ENCODE measurements at places on chromosomes 5 and 9.

- no peak for DNase-seq
Observed at GRCh38 chr9:78938821-78939220, 632.9 kb upstream of the TLE4 start.

GRCh38 chr5:757931-758697 lies 26.4 kb downstream of the ZDHHC11B start:
- DNase-seq: no peak

- no peak for DNase-seq
Observed at GRCh38 chr5:3595006-3595961, at the start of gene IRX1. Gene IRX1, plus strand, starts transcription at chr5:3595832. Its CDS starts 274 bp downstream, at chr5:3596106.

GRCh38 chr9:2231829-2232228 lies 216.7 kb downstream of the SMARCA2 start:
- DNase-seq: no peak

DNA sequence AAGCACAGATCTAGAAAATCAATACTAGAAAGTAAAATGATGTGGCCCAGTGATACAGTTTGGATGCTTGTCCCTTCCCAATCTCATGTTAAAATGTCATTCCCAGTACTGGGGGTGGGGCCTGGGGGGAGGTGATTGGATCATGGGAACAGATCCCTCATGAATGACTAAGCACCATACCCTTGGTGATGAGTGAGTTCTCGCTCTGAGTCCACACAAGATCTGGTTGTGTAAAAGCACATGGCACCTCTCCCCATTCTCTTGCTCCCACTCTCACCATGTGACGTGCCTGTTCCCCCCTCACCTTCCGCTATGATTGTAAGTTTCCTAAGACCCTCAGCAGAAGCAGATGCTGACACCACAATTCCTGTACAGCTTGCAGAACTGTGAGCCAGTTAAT lies 234.2 kb upstream of the CDH6 start:
- no peak for DNase-seq

DNA sequence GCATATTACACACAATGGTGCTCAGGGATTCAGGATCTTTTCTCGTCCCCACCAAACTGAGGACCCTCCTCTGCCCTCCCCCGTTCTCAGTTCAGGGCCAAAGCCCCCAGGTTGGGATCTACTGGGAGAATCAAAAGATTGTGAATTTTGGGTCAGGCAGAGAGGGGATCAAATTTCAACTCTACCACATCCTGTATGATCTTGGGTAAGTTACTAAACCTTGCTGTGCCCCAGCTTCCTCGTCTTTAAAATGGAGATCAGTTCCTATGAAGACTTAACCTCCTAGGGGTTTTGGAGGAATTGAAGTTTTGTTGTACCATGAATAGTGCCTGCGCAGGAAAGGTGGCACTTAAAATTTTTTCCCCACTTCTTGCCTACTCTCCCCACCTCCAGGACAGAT lies 62.4 kb downstream of the RAI14 start:
- DNase-seq: no peak

GRCh38 chr9:27442464-27442863 lies 81.6 kb upstream of the IFNK start:
- no peak for DNase-seq

DNA sequence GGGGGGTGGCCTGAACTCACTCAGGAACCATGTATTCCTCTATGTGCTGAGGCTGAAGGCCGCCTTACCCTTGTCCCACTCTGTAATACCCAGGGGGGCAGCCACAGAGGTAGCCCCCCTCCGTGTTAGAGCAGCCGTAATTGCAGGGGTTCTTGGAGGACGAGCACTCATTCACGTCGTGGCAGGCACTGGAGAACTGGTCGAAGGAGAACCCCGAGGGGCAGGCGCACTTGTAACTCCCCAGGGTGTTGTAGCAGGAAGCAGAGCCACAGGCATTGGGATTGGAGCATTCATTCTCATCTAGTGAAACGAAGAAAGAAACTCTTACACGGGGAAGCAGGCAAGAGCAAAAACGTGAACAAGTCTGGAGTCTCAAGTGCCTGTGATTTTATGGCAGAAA lies 179.8 kb downstream of the SLC12A2 start:
- no peak for DNase-seq

DNA sequence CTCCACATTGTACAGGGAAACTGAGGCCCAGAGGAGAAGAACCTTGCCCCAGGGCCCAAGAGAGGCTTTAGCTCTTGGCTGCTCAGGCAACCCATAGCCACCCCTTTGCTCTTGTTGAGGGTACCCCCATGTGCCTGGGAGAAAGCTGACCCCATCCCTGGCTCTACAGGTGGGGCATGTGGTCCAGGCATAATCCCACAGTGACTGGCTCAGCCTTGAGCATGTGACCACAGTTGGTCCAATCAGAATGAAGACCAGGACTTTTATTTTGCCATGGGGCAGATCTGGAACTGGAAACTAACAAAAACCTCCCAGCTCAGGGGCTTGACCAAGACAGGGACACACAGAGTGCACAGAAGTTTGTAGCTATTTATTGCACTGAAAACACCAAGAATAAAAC lies 29.3 kb downstream of the SLC6A7 start:
- DNase-seq: no peak

DNA sequence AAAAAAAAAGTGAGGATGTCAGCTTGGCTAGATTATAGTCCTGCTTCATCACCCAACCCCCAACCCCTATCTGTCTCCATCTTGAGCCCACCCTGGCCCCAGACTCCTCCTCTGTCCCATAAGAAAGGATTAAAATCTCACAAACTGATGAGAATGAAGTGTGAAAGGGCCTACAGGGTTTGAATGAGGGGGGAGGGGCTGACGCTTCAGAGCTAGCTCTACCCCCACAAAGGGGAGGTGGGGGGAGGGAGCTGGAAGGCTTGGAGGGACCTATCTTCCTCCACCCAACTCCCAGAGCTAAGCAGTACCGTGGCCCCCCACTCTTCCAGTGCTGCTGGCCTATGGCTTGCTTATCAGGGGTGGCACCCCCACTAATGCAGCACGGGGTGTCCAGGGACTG lies 43.7 kb upstream of the HAND1 start:
- no peak for DNase-seq

DNA sequence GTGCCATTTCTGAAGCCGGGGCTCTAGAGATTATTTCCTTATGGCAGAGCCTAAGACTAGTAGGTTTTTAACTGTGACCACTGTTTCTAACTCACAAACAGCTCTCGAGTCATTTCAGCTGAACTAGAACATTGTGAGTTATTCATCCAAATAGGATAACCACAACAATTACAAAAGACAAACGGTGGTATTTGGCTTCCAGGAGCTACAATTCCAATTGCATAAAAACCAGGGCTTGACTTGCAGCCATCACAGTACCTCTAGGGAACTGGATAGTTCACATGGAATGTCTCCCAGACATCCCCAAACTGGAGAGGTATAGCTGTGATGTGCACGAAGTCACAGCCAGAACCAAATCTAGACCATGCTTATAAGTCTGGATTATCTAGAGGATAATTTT lies 224.8 kb downstream of the FAM114A2 start:
- no peak for DNase-seq

GRCh38 chr9:88808019-88808656 lies 183.1 kb upstream of the S1PR3 start:
- no peak for DNase-seq

DNA sequence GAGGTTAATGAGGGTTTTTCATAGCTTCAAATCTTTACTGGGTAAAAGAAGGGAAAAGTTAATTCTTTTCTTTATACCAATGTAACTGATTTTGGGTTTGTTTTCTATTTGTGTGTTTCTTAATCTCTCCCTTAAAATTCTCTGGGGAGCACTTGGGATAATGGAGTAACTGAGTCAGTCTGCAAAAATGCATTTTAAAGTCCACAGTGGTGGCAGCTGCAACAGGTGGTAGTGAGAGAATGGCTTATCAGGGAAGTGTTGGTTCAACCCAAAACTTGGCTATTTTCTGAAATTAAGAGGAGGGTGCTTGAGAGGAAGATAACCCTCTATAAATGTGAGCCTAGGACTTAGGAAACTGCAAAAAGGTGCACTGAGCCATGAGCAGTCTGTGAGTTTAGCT lies 39.9 kb upstream of the ASTN2 start:
- no peak for DNase-seq

DNA sequence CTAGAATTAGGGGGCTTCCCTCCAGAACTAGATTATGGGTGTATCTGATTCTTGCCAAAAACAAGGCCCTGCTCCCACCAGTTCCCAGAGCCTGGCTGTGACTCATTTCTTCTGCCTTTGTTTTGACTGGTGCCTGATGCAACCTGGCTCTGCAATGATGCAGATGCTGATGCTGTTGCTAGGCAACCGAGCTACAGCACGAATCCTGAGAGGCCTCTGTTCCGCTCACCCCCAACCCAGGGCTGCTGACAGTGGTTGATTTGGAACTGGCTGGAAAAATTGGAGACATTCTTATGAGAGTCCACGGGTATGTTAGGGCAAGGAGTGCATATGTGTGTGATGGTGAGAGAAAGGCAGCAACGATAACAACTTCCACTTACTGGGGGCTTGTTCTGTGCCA lies 100.3 kb downstream of the NSG2 start:
- no peak for DNase-seq

DNA sequence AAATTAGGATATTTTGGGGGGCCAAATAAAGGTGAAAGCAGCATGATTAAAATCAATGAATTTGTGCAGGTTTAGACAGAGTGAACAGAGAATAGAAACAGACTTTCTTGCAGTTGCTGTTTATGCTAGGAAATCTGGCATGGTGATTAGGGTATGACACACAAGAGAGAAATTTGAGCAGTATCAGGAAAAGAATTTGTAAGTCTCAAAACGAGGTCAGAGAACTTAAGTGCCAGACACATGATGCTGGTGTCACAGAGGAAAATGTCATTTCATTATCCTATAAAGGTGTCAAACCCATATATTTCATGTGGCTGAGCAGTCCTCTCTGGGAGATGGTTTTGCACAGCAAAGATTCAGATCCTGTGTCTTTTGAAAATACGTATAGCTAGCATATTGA lies 15.7 kb downstream of the LVRN start:
- no peak for DNase-seq

DNA sequence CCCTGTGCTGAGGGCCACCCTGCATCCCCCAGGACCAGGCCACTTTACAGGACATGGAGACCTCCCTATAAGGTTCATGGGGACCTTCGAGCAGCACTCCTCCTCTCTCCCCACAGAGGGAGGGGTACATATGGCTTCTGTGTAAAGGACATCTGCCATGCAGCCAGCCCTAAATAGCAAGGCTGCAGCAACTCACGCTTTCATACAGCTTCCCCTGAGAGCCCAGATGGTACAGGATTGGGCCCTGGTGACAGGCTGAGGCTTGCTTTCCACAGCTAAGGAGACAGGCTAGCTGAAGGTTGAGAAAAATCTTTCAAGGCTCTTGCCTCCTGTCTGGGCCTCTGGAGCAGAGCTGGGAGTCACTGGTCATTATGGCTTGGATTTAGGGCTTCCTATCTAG lies 147.0 kb upstream of the ZNF366 start:
- no peak for DNase-seq

DNA sequence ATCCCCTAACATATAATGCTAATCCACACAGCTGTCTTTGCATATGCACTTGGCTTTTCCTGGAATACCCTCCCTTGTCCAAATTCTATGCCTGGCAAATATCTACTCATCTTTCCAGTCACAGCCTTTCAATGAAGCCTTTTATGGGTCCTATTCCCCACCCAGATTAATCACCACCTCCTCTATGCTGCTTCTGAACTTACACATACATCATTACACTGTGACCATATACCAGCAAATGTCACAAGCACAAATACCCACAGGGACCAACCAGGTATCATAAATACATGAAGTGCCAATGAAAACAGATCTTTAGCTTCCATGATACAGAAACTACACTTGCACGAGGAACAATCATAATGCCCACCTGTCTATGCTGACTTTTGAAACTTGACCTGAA lies 22.3 kb downstream of the LPAR1 start:
- DNase-seq: no peak

GRCh38 chr5:1524481-1524798 lies 680 bp upstream of the LPCAT1 start:
- no peak for DNase-seq

GRCh38 chr9:33170464-33171415 lies 3.6 kb upstream of the B4GALT1 start:
- DNase-seq: no peak
